Ovary (tissue), 10 donors: ENCODE measurements at places on chromosomes 12 and 14. TPM values are rescaled to one million over a fixed set of nuclear protein-coding genes. Genes with fewer than 3 reads are reported as not detected.

E2F7 gene
- total RNA-seq, result not detected

PPP1R1A gene
- total RNA-seq, result 6.0 TPM

B4GALNT3 gene
- total RNA-seq, result 0.72 TPM

CMA1 gene
- total RNA-seq, result not detected

TMTC1 gene
- 15.6 TPM for total RNA-seq

DIO2 gene
- 0.52 TPM for total RNA-seq

BATF gene
- 0.59 TPM for total RNA-seq

HRK gene
- total RNA-seq, result under 0.01 TPM

ACOT6 gene
- not detected for total RNA-seq

PXN gene
- 25.0 TPM for total RNA-seq

RNFT2 gene
- total RNA-seq, result 3.9 TPM

ANO2 gene
- total RNA-seq, result 5.9 TPM

CCDC198 gene
- total RNA-seq, result 1.5 TPM

COL2A1 gene
- 1.1 TPM for total RNA-seq

NRIP2 gene
- total RNA-seq, result 10.7 TPM

METTL3 gene
- 44.8 TPM for total RNA-seq

SRRM4 gene
- not detected for total RNA-seq

GDF3 gene
- total RNA-seq, result 0.25 TPM

DEPDC4 gene
- 0.24 TPM for total RNA-seq

EIF4B gene
- 713 TPM for total RNA-seq

AGAP2 gene
- 0.60 TPM for total RNA-seq

DCAF11 gene
- 49.3 TPM for total RNA-seq

ADCY4 gene
- total RNA-seq, result 10.9 TPM

RNF212B gene
- total RNA-seq, result not detected

SLC8B1 gene
- total RNA-seq, result 76.2 TPM

CLEC6A gene
- not detected for total RNA-seq

PCED1B gene
- 27.2 TPM for total RNA-seq

TAS2R9 gene
- total RNA-seq, result not detected

SDR9C7 gene
- total RNA-seq, result not detected

DPPA3 gene
- total RNA-seq, result not detected

TAS2R19 gene
- 8.2 TPM for total RNA-seq

ANKRD33 gene
- total RNA-seq, result not detected

TSHR gene
- total RNA-seq, result not detected

KIF5A gene
- total RNA-seq, result 0.32 TPM

SLC5A8 gene
- 0.15 TPM for total RNA-seq

POLE gene
- 12.5 TPM for total RNA-seq

RND1 gene
- 0.24 TPM for total RNA-seq

NR2C1 gene
- 29.3 TPM for total RNA-seq

C12orf60 gene
- total RNA-seq, result 1.2 TPM

ACVRL1 gene
- 5.7 TPM for total RNA-seq

DDX51 gene
- total RNA-seq, result 26.2 TPM

MIP gene
- total RNA-seq, result not detected

MAP4K5 gene
- total RNA-seq, result 173 TPM

DYNC1H1 gene
- total RNA-seq, result 221 TPM

GRIP1 gene
- 4.5 TPM for total RNA-seq
